A549 treated with Hydrocortisone at 1 μM for 4 hours (cell line): ENCODE measurements at places on chromosomes 3 and 15. TPM values are rescaled to one million over a fixed set of nuclear protein-coding genes. Genes with fewer than 3 reads are reported as not detected.

CLRN1 gene
- not detected in 5 replicates for total RNA-seq

GPR15 gene
- total RNA-seq, result not detected in 5 replicates

CAMK1 gene
- total RNA-seq, result 14.6 to 18.4 TPM (median 17.2 TPM) in 5 replicates

NMNAT3 gene
- 0.76 to 1.5 TPM (median 1.2 TPM) in 5 replicates for total RNA-seq

LEKR1 gene
- 0.54 to 0.63 TPM (median 0.59 TPM) in 5 replicates for total RNA-seq

SOX14 gene
- not detected in 5 replicates for total RNA-seq

MEX3B gene
- 3.2 to 4.5 TPM (median 4.2 TPM) in 5 replicates for total RNA-seq

MCTP2 gene
- total RNA-seq, result not detected in 5 replicates

GPR156 gene
- total RNA-seq, result 0.24 to 0.49 TPM (median 0.36 TPM) in 5 replicates

C3orf70 gene
- total RNA-seq, result 0.03 to 0.06 TPM (median 0.03 TPM) in 5 replicates

CDHR4 gene
- 0.15 to 0.30 TPM (median 0.26 TPM) in 5 replicates for total RNA-seq

C3orf49 gene
- not detected in 5 replicates for total RNA-seq

TXNRD3 gene
- total RNA-seq, result 5.6 to 8.7 TPM (median 7.3 TPM) in 5 replicates

GTF2E1 gene
- 12.0 to 17.5 TPM (median 13.0 TPM) in 5 replicates for total RNA-seq

ITIH3 gene
- total RNA-seq, result 0.06 to 0.21 TPM (median 0.18 TPM) in 3 of 5 replicates, not detected in the others

SEMA6D gene
- total RNA-seq, result not detected in 5 replicates

PLA2G4E gene
- total RNA-seq, result 0.03 TPM in 1 of 5 replicates, not detected in the others

ALDH1A2 gene
- total RNA-seq, result 0.24 to 1.1 TPM (median 0.62 TPM) in 4 of 5 replicates, not detected in the other

HHLA2 gene
- 0.06 to 0.15 TPM (median 0.10 TPM) in 4 of 5 replicates, not detected in the other for total RNA-seq

KBTBD12 gene
- not detected in 5 replicates for total RNA-seq

KNG1 gene
- total RNA-seq, result 0.06 TPM in 1 of 5 replicates, not detected in the others

TTC23 gene
- total RNA-seq, result 9.0 to 14.4 TPM (median 11.5 TPM) in 5 replicates

LDHAL6B gene
- not detected in 5 replicates for total RNA-seq
